ENCODE measurements at places on chromosomes 11 and 22. TPM values are rescaled to one million over a fixed set of nuclear protein-coding genes. Genes with fewer than 3 reads are reported as not detected.

Gene TYR
- not detected for polyA plus RNA-seq

Gene GAB4
- not detected for polyA plus RNA-seq

- DNase-seq = no peak
These were observed 19.1 kb upstream of the USP18 start for GRCh38 chr22:18130699-18131429.

- DNase-seq = no peak
These were observed 54.7 kb downstream of the PICALM start for GRCh38 chr11:86014221-86014620.

Gene SEZ6L
- not detected for polyA plus RNA-seq

Gene ACRV1
- polyA plus RNA-seq = not detected

DNA sequence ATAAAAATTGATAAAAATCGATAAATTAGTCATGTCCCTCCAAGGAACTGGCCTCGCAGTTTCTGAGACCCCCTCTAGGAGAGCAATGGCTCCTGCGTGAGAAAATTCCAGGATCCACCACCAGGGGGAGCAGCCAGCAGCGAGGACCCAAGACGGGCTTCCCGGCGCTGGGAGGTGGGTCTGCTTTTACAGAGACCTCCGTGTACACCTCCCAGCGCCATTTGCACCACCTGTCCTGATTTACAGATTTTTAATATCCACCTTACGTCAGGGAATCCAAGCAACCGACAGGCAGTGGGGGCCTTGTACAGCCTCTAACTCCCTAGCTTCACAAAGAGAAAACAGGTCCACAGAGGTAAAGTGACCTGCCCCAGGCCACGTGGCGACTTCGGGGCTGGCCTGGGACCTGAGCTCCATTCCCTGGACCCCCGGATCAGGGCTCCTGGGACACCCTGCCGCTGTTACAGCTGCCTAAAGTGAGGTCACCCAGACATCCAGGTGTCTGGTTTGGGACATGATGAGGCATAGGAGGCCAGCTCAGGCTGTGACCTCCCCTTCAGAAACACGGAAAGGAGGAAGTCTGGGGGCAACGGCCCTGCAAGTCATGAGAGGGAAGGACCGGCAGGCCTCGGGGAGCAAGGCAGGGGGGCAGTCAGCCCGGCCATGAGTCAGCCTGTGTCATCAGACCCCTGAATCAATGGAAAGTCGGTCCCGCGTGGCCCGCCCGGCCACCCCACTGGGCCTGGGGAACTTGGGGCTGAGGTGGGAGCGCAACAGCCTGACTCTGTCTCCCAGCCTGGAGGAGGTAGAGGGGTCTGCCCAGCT is 3.5 kb downstream of the OSM start:
- peak; percentile 92 for DNase-seq

Gene OR51B4
- polyA plus RNA-seq = not detected

DNA sequence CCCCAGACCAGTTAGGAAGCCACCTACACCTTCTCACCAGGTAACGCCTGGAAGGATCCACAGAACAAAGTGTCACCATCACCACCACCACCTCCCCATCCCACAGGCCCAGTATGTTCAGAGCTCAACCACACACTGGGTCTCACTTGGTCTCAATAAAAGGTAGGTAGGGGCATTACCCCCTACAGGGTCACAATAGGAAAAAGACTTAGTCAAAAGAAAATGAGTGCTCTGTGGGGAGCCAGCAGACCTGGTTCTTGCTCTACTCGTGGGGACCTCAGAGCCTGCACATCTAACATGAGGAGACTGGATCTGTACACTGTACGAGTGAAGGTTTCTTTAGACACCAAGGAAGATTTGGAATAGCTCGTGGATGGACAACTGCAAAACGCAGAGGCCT is 49.3 kb downstream of the HIRA start:
- DNase-seq = no peak

DNA sequence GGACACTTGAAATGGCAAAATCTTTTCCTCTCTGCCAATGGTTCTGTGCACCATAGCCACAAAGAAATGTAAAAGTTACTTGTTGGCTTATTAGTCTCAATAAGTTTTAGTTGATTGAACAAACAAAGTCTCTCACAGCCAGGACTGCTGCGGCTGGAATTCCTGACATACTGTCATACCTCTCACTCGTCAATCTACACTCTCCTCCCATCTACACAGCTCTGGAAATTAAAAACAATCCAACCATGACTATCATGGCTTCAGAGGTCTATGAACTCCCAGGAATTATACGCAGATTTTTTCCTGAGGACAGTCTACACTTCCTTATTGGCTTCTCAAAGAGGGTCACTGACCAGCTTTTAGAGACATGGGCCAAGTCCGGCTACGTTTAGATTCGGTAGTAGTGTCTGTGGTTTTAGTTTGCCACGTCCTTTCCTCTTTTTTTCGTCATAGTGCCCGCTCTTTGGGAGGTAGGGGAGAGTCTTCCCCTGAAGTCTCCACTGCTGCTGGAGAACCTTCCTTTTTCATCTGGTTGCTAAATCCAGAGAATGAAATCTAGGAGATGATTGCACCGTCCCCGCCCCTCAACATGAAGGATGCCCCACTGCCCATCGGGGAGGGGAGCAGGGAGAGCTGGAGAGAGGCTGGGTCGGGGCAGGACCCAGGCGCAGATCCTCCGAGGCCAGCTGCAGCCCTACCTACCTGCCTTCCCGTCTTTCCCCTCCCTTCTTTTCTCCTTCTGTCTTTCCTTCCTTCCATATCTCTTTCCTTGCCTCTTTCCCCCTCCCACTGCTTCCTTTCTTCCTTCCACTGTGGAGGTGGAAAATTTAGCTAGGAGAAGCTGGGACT is 1.0 kb upstream of the PLEKHB1 start:
- no peak for DNase-seq

GRCh38 chr22:41976070-41976901 is 7.0 kb downstream of the SEPTIN3 start:
- DNase-seq = peak; percentile 86

- peak; percentile 80 for DNase-seq
These were observed 918 bp upstream of the FAM89B start for GRCh38 chr11:65571420-65571819.

GRCh38 chr11:32952421-32952820 is 59.8 kb downstream of the QSER1 start:
- no peak for DNase-seq

GRCh38 chr11:131667566-131667965 is 297.2 kb downstream of the NTM start:
- peak; percentile 30 for DNase-seq

- peak; percentile 78 for DNase-seq
These were observed 150.5 kb downstream of the FEZ1 start for GRCh38 chr11:125345421-125346178.

GRCh38 chr11:36090356-36091109 is 146.7 kb downstream of the LDLRAD3 start:
- DNase-seq = no peak

- no peak for DNase-seq
These were observed 11.7 kb downstream of the MS4A4A start for GRCh38 chr11:60292145-60292544.

DNA sequence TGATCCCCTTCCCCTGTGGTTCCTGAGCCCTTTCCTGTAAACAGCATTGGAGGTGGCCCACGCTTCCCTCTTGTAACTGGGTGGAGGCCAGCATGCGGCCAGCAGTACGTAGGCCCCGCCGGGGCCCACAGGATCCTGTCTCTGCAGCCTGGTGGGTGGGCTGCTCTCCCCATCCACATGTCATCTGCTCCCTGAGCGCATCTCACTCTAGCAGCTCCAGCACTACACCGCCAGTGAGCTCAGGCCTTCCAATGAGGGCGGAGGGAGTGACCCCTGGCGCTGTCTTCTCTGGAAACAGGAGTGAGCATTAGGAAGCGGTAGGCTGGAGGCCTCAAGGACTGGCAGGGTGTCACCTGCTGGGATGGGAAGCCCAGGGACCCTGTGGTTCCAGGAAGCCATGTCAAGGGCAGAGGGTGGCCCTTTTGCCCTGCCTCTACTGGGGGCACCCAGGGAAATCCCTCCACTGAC is 363.9 kb downstream of the TBC1D22A start:
- peak; percentile 47 for DNase-seq

DNA sequence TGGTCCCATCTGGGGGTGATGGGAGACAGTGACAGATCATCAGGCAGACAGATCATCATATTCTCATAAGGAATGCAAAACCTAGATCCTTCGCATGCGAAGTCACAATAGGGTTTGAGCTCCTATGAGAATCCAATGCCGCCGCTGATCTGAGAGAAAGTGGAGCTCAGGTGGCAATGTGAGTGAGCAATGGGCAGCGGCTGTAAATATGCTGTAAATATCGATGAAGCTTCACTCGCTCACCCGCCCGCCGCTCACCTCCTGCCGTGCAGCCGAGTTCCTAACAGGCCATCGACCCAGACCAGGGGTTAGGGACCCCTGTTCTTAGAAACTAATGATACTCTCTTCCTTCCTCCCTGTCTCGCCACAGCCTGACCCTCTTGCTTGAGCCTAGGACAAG is 9.4 kb upstream of the PLA2G6 start:
- no peak for DNase-seq

All from spleen (tissue), 13 donors.